ENCODE measurements at places on chromosomes 2 and 18.

- no peak for DNase-seq
Observed at GRCh38 chr2:230825354-230825753, 39.4 kb upstream of the ITM2C start.

DNA sequence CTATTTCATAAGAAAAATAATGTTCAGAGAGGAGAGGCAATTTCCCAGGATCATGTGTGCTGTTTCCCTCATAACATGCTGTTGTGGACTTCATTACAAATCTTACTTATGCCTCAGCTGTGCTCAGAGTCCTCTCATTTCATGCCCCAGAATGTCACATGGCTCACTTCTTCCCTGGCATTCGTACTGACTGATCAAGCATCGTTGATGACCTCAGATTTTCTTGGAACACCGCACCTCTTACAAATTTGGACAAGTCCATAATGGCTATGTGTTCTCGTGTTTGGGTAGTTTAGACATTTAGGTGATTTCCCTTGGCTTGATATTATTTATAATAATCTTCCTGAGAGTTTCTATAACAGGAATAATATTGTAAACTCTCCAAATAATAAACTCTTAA is 32.9 kb downstream of the SERPINB7 start:
- no peak for DNase-seq

- no peak for DNase-seq
Observed at GRCh38 chr2:211251016-211251415, 694.6 kb downstream of the CPS1 start.

DNA sequence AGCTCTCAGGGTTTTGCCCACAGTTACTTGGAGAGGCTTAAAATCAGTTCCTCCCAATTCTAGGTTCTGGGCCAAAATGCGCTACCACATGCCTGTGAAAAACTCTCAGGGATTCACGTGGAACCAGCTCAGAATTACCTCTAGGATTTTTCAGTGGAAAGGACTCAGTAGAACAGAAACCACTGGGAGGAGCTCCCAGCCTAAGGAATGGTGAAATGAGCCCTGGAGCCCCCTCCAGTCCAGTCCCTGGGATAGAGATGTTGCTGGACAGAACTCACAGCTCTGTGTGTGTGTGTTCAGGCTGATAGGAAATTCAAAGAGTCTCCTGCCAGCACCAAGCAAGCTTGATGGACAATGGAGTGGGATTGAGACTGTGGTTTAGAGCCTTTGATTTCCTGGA is 21.1 kb upstream of the SLC9A4 start:
- no peak for DNase-seq

DNA sequence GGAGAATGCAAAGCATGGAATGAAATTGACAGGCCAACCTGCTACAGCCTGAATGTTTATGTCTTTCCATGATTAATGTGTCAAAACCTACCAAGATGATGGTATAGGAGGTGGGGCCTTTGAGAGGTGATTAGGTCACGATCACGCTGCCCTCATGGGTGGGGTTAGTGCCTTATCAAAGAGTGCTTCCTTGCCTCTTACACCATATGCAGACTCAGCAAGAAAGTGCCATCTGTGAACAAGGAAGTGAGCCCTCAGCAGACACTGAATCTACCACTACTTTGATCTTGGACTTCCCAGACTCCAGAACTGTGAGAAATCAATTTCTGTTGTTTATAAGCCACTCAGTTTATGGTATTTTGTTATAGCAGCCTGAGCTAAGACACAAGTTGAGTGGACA is 147.5 kb upstream of the BCL2L11 start:
- no peak for DNase-seq

GRCh38 chr2:203707530-203707929 is 1.1 kb downstream of the CD28 start:
- DNase-seq: no peak

- DNase-seq: no peak
Observed at GRCh38 chr18:54090856-54091255, 133.6 kb downstream of the MBD2 start.

DNA sequence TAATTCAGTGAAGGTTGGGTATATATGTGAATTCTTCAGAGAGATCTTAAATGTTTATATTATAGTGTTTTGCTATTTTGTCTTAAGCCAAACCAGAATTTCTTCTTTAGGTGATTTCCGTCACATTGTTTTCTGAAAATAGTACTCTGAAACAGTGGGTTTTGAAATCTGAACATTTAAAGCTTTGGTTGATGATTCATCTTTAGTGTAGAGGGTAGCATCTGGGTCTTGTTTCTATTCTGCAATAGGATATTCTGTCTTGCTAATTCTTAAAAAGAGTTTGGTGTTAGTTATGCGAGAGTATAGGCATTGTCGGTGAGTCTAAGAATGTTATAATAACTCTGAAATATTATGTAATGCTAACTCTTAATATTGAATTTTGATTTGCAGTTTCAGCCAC is 69.6 kb upstream of the FAM237A start:
- no peak for DNase-seq

GRCh38 chr2:180472133-180472532 is 465.0 kb upstream of the CWC22 start:
- DNase-seq: peak; percentile 75

- DNase-seq: no peak
Observed at GRCh38 chr2:101492936-101493473, 18.1 kb upstream of the RFX8 start.

GRCh38 chr2:132640116-132640515 is 29.9 kb downstream of the LYPD1 start:
- peak; percentile 8 for DNase-seq

- no peak for DNase-seq
Observed at GRCh38 chr2:237282568-237283128, 131.3 kb downstream of the COL6A3 start.

- DNase-seq: no peak
Observed at GRCh38 chr2:233047667-233048066, 12.5 kb upstream of the INPP5D start.

DNA sequence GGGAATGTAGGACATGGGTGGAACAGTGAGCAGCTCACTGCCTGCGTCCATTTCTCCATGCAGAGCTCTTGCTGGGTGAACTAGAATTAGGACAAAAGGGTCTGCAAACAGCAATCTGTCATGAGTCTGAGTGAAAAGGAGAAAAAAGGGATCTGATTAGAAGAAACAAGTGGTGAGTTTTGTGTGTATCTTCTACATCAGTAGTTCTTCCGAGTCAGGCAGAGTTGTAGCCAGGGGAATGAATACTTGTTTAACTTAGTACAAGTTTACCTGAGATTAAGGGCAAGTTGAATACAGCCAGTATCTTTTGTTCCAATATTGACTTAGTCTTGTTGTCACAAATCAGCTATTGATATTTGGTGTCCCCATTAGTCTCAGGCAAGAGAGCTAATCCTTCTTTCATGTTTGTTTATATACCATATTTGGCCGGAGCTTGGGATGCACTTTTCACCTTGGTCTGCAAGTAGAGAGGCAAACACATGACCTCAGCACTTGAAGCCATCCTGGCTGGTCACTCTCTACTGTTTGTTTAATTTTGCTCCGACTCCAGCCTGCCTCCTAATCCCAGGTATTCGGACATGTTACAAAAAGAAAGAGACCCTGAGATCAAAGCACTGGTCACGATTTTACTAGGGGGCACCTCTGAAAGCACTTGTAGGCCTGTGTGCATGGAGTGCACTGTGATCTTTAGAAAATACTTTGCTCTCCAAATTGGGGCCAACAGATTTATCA is 211.0 kb upstream of the NT5C1B start:
- no peak for DNase-seq

DNA sequence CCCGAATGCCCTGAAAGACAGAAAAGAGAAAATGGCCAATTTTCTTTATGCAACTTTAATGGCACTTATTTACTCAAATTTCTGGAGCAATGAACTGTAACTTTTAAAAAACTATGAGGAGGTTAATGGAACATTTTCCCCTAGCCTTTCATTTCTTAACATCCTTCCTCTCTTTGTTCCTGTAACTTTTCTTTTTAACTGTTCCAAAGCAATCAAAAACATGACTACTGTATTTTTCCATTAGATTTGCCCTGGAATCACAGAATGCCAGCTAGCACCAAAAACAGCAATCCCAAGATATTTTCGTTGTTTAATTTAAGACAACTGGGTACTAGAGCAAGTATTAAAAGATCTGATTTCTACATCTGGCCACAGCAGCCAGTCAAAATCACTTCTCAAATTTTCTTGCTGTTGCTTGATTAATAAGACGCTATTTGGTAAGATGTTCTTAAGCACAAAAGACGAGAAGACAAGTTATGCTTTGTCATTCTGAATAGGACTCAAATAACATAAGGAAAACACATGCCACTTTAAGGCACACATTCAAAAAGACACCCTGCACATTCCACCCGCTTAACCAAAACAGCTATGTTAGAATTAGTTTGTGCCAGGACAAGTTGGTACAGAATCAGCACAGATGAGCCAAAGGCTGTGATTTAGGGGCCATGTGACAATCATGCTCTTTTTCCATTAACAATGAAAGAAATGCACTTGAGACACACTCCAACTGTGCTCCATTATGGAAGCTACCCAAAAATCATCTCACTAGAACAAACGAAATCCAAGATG is 3.6 kb downstream of the STARD7 start:
- peak; percentile 81 for DNase-seq

GRCh38 chr2:1864981-1865421 is 120.7 kb upstream of the PXDN start:
- DNase-seq: no peak

- no peak for DNase-seq
Observed at GRCh38 chr2:99297994-99298393, 3.0 kb downstream of the LYG1 start.
